Vagina (tissue), 2 donors: ENCODE measurements at places on chromosomes 1 and 21.

DNA sequence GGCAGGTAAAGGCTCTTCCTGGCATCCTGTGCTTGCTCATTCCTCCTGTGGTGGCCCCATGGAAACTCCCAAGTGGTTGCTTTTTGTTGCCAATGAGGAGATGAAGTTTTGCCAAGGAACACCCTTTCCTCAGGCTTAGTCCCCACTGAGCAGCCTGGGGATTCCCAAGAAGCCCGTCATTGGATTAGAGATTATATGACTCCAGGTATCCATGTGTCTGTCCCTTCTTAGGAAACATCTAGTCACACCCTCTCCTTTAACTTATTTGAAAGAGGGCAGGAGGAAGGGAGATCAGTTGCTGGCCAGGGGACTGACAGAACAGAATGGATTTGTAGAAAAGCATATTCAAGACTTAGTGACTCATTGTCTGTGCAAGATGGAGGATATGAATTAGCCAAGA is 3.8 kb upstream of the LCE3A start:
- no peak for DNase-seq

GRCh38 chr1:173502104-173502503 is 25.0 kb downstream of the PRDX6 start:
- no peak for DNase-seq

DNA sequence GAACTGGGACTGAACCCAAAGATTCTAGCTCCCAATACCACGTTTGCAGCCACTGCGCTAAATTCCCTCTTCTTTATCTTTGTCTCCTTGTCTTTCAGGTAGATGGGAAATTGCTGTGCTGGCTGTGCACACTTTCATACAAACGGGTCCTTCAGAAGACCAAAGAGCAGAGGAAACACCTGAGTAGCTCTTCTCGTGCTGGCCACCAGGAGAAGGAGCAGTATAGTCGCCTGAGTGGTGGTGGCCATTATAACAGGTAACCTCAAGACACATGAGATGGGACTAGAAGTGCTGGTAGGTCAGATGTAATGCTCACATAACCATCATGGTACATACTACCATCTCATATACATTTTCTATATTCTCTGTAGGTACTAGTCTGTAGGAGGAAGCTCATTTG is 18.8 kb downstream of the FAM76A start:
- no peak for DNase-seq

GRCh38 chr1:29333008-29333407 is 96.7 kb downstream of the PTPRU start:
- DNase-seq: no peak
